NCI-H2107 (cell line): ENCODE measurements at places on chromosomes 7 and 10.

GRCh38 chr10:113142601-113143362 lies 192.7 kb downstream of the TCF7L2 start:
- DNase-seq = no peak

GRCh38 chr7:44538093-44538797 lies 2.9 kb downstream of the NPC1L1 start:
- no peak for DNase-seq

- no peak for DNase-seq
Observed at GRCh38 chr10:23742368-23742767, 303.5 kb downstream of the OTUD1 start.

DNA sequence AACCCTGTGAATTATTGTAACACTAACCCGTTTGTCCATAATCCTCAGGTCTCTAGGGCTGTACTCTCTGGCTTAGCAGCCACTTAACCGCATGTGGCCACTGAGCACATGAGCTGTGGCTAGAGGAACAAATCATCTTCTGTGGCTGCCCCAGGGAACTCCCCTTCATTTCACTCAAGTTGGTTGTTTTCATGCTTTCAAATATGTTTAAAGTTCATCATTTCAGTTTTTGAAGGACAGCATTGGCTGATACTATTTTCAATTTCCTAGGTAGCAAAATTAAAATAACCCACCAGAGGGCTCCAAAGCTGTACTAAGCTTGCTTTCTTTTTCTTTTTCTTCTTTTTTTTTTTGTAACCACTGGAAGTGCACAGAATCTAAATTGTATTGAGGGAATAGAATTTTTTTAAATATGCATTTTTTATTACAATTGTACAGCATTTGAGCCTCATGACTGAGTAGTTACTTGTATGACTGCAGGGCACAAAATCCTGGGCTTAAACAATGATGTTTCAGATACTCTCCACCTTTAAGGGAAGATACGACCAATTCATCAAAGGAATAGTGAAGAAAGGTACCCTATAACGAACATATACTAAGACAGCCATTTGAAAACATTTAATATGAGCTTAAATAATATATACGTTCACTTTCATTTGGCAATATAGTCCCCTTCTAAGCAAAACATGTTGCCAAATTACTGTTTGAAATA lies 38.6 kb downstream of the MRC1 start:
- DNase-seq = no peak

- no peak for DNase-seq
Observed at GRCh38 chr10:81953420-81953819, 78.4 kb downstream of the NRG3 start.

DNA sequence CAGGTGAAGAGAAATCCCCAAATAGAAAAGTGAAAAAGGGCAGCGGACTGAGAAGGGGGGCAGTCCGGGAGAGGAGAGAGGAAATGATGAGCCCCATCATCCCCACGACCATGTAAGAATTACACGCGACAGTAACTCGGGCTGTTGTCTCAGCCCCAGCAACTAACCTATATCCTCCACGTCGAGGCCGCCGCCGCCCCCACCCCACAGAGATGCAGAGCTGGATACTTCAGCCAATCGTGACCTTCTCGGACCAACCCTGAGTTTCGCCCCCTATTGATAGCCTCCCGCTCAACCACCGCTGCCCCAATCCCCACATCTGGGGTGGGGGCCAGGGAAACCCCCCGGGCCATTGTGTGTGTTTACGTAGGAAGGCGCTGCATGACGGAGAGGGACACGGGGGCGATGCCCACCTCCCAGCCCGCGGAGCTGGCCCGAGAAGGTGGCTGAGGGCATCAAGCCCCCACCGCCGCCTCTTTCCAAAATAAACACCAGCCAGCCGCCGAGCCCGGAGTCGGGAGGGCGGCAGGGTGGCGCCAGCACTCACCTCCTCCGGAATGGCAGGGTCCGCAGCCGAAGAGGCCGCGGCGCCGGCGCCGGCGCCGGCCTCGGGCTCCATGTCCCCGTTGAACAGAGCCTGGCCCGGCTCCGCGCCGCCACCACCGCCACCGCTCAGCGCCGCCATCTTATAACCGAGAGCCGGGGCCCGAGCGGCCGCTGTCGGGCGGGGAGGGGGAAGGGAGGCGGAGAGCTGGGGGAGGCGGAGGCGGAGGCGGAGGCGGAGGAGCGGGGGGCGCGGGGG lies 509 bp downstream of the BRAF start:
- DNase-seq = peak; percentile 85

DNA sequence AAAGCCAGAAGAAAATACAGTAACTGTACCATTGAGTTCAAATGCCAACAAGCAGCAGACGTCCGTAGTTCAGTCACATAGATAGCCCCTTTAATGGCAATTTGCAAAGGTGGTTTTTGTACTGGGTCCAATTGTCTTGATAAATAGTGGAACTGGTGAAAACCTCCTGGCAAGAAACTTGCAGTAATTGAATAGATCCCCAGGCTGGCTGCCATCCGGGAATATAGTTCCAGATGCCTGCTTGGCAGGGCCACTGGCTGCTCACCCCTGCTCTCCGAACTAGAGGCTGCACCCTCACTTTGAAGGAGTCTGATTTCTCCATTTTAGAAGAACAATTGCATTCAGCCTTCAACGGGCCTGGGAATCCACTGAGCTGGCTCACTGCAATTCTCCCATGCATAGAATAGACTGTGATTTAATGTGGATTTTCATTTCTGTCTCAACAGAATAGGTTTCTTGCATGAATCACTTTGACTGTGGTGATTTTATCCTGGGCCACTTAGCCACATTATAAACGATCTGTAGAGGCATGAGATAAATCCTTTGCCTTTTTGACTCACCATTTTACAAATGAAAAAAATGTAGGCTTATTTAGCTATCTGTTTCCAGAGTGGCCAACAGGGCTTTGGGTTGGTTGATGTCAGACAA lies 35.9 kb upstream of the ELMO1 start:
- DNase-seq = no peak

DNA sequence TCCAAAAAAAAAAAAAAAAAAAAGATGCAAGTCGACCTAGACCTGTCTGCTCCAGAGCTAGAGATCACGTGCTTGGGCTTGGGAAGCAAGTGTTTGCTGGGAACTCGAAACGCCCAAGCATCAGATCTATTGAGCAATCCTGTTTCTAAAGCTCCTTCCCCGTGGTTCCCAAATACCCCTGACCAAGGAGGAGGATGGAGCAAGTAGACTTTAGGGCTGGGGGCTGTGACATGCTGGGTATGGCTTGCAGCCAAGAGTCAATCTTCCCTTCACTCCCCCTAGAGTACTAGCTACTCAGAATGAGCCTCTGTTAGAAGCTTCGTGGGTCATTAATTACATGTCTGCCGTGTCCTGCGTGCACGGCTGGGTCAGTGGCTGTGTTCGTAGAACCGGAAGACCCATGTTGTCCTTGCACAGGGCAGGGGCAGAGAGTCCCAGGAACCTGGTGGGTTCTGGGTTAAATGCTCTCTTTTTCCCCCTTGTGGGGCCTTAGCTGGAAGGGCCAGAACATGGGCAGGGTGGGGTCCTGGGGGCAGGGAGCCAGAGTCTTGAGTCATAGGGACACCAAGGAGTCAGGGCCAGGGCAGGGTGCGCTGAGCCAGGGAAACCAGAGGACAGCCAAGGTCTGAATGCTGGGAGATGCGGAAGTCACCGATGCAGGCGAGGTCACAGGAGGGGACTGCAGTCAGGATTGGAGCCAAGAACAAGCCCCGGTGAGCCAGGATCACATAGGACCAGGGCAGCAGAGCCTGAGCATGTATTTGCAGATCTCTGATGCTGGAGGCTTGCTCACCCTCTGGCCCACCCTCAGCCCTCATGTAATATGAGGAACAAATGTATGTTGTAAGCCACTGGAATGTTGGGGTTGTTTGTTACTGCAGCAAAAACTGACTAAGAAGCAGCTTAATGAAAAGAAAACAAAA lies 34.6 kb upstream of the TPST1 start:
- DNase-seq = no peak

GRCh38 chr10:49024484-49024883 lies 84.8 kb upstream of the LRRC18 start:
- DNase-seq = no peak

- no peak for DNase-seq
Observed at GRCh38 chr7:90655566-90655965, 59.4 kb downstream of the CDK14 start.

GRCh38 chr7:28239823-28240204 lies 59.2 kb upstream of the JAZF1 start:
- DNase-seq = no peak

DNA sequence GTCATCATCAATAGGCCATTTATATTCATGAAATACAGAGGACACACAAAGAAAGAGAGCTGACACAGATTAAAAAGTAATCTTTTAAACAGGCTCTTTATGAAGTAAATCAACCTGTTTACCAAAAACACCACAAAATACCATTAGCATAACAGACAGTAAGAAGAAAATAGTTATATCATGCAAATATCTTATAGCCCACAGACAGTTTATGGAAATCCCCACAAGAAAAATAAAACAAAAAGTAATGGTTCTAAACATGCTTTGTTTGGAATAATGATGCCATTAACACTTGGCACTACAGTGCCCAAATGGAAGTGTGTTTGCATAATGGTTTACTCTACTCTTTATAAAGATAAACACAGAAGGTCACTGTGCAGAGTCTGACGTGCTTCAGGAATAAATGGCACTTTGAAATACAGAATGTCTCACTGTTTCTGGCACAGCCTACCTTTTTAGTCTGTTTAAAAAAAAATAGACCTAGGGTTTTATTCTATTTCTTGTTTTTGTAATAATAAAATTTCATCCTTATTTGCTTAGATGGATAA lies 30.1 kb downstream of the SEMA3D start:
- DNase-seq = no peak

- no peak for DNase-seq
Observed at GRCh38 chr10:129659508-129660268, 192.6 kb downstream of the MGMT start.

DNA sequence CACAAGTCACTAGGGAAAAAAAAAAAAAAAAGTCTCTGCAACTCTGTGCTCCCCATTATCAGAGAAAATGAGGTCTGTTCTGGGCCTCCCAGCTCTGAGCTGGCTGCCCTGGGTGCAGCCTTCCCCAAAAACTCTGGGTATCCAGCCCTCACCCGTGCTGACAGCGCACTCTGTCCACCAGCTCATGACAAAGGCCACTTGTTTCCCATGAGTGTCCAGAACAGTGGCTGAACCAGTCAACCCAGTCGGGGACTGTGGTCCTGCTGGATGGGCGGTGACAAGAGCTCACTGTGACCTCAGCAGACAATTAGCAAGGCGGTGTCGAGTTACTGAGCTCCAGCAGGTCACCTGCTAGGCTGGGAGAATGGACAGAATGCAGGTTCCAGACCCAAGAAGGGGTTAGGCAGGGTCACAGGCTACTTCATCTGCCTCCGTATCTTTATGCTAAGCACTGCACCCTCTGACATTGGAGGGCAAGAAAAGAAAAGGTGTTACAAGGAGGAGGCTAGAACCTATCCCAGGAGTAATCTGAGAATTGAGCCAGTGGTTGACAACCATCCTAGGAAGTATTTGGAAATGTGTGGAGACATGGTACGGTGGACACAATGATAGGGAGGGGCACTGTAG lies 37.2 kb downstream of the DLG5 start:
- DNase-seq = no peak

- DNase-seq = no peak
Observed at GRCh38 chr10:122328676-122329075, 45.8 kb upstream of the PLEKHA1 start.

DNA sequence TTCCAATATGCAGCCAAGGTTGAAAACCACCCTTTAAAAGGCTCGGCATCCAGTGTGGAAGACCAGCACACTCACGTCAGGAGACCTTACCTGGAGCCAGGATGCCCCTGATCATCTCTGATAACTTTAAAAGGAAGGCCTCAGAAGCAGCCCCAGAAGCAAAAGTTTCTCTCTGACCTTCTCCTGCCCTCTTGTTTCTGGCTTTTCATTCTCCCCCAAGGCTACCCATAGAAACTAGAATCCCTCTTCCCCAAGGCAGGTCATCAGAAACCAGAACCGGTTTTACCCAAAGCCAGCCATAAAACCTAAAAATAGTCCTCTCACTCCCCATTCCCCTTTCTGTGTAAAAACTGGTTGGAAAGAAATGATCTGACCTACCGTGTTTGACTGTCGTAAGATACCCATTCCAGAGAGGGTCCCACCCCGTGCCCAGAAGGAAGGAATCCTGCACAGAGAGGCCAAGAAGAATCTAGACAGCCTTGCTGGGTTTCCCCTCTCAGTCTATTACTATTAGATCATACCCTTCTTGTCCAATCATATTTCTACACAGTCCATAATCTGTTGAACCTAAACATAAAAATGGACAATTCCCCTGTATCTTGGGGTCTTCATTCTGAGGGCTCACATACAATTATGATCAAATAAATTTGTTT lies 17.5 kb upstream of the TSPAN14 start:
- DNase-seq = no peak

DNA sequence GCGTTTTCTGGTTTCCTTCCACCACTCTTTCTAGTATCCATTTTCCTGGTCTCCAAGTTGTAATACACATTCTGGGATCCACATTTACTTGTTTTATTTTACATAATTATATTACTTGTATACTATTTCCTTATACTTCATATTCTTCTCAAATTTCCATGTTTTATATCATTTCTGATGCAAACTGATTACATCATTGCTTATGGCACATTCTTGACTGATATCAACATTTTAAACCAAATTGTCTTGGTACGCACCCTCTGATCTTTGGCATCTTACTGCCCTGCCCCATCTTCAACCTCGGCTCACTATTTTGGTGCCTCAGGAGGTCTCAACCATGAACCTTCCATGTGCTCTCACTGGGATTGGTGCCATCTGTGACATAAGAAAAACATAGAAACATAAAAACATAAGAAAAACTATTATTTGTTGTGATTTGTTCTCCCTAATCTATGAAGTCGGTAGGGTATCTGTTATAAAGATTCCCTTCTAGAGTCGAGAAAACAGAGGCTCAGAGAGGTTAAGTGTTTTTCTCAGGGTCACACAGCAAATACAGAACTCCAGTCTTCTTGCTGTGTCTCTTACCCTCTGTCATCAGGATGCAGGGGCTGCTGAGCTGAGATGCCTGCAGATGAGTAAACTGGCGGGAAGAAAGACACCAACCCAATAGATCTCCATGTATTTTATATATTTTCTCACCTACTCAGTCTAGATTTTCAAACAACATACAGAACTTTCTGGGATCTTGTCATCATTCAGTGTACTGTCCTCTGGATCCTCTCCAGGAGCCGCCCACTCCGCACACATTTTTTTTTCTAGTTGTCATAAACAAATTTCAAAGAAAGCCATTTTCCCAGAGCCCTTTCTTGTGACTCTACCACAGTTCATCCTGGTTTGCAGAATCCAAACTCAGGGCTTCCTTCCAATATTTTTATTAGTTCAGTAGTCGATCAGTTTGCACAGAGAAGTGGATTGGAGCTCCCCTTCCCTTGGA lies 79.5 kb downstream of the PARP12 start:
- DNase-seq = no peak
